ENCODE measurements at places on chromosomes 13 and 19.
A peak's percentile ranks its signal among the peaks of the same experiment; 100 is the strongest.

DNA sequence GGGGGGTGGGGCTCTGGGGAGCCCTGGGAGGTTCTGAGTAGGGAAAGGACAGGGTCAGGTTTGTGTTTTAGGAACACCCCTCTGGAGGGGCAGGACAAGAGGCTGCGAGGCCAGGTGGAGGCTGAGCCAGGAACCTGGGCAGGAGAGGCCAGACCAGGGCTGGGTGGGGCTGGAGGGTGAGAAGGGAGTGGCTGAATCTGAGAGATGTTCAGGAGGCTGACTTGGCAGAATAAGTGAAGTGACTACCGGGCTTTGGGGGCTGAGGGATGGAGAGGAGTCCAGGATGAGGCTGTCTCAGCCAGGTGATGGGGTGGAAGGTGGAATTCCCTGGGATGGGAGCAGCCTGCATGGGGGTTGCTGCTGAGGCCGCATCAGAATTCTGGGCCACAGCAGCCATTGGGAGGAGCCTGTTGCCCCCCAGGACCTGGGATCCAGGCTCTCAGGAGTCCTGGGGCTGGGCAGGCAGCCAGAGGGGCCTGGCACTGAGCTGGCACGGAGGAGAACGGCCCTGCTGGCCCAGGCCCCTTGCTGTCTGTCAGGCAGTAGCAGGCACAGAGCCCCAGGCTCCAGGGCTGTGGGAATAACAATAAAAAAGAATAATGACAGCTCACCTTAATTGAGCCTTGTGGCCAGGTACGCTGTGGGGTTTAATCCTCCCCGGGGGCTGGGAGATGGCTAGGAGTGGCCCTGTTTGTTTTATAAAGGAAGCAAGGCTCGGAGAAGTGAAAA, 3.3 kb downstream of the PPP5C start:
- no peak for DNase-seq

DNA sequence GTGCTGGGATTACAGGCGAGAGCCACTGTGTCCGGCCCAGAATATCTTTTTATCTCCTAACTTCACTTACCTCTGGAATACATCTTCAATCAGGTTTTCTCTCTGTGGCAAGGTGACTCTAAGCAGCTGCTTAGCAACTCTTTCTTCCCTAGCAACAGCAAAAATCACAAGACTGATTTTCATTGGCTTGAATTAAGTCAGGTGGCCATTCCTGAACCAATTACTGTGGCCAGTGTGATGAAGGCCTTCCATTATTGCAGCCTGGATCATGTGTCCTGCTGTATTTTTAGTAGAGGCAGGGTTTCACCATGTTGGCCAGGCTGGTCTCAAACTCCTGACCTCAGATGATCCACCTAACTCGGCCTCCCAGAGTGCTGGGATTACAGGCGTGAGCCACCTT, 9.0 kb upstream of the LTBP4 start:
- no peak for DNase-seq

GRCh38 chr13:23411220-23411619, 22.3 kb downstream of the SACS start:
- DNase-seq, result no peak

GRCh38 chr13:32426191-32426989, 1.5 kb downstream of the N4BP2L1 start:
- DNase-seq, result peak; percentile 57

DNA sequence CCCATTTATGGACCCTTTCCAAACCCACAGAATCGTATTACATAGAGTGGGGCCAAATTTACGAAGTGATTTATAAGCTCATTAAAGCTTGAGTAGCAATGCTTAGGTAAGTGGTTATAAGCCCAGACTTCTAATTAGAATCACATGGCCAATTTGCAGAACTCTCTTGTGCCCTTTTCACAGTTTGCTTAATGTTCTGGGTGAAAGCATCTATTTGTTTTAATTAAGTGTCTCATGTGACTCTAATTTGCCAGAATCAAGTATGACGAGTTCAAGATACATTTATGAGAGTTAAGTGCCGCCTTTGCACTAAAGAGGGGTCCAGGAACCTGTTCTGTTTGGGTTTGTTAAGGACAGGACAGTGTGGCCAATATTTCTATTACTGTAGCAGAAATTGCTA, 46.0 kb upstream of the ZNF681 start:
- no peak for DNase-seq

DNA sequence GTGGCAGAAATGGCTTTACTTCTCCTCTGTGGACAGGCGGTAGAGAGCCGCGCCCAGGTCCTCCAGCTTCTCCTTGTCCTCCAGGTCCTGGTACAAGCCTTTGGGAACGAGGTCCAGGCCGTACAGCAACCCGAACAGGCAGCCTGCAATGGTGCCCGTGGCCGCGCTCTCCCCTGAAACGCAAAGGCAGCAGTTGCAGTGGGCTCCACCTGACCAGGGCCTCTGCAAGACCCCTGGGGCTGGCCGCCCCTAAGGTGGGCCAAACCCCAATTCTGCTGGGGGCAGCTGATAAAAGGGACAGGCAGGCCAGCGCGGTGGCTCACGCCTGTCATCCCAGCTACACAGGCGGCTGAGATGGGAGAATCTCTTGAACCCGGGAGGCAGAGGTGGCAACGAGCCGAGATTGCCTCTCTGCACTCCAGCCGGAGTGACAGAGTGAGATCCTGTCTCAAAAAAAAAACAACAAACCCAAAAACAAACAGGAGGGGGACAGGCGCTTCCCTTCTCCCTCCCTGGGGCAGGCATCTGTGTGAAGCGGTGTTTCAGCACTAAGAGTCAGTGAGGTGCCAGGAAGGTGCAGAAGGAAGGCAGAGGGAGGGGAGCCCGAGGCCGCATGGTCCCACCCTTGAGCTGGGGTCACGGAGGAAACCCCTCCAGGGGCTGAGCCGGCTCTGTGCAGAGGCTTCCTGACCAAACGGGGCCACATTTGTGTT, 30.3 kb downstream of the ADPRHL1 start:
- DNase-seq, result no peak

GRCh38 chr13:49110913-49111170, 109.3 kb upstream of the MLNR start:
- DNase-seq, result no peak

GRCh38 chr13:25118378-25118905, 22.5 kb downstream of the PABPC3 start:
- no peak for DNase-seq

DNA sequence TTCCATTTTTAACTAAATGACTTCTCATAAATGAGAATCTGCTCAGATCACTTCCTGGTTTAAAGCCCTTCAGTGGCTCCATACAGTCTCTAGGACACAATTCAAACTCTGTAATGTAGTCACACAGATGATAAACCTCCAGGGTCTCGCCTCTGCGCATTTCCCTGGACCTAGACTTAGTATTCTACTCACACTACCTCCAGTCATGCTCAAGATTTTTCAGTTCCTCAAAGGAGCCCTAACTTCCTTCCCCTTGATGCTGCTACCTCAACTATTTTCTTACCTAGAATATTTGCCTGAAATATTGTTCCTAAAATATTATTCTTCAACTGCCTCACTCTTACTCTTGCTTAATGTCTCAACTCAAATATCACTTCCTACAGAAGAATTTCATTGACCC, 86.7 kb upstream of the TPP2 start:
- no peak for DNase-seq

- no peak for DNase-seq
These were observed 471.7 kb downstream of the EFNB2 start for GRCh38 chr13:106063591-106064313.

- peak; percentile 62 for DNase-seq
These were observed 1.1 kb downstream of the HSPB6 start for GRCh38 chr19:35755550-35756376.

All from hematopoietic multipotent progenitor cell treated with erythropoietin and hydrocortisone succinate and interleukin-3 and kit ligand, for 17 days (in vitro differentiated cells).